Esophagus squamous epithelium (tissue), 5 donors: ENCODE measurements at places on chromosomes 7 and 10. TPM values are rescaled to one million over a fixed set of nuclear protein-coding genes. Genes with fewer than 3 reads are reported as not detected.

HGF gene
- total RNA-seq = 1.1 TPM

DNAJC30 gene
- total RNA-seq = 4.9 TPM

CALHM2 gene
- total RNA-seq = 40.1 TPM

- no peak for DNase-seq
Measured at GRCh38 chr7:23470330-23471105, at the start of gene IGF2BP3. TSS of gene IGF2BP3 (minus strand) at chr7:23470491. CDS start at chr7:23470110, 381 bp downstream.

GRCh38 chr10:62327885-62328284 lies 46.3 kb upstream of the ZNF365 start:
- DNase-seq = no peak

GRCh38 chr7:127769696-127770400 lies 117.9 kb downstream of the SND1 start:
- DNase-seq = no peak

GRCh38 chr10:110502851-110503301 lies 5.2 kb downstream of the DUSP5 start:
- no peak for DNase-seq

DNA sequence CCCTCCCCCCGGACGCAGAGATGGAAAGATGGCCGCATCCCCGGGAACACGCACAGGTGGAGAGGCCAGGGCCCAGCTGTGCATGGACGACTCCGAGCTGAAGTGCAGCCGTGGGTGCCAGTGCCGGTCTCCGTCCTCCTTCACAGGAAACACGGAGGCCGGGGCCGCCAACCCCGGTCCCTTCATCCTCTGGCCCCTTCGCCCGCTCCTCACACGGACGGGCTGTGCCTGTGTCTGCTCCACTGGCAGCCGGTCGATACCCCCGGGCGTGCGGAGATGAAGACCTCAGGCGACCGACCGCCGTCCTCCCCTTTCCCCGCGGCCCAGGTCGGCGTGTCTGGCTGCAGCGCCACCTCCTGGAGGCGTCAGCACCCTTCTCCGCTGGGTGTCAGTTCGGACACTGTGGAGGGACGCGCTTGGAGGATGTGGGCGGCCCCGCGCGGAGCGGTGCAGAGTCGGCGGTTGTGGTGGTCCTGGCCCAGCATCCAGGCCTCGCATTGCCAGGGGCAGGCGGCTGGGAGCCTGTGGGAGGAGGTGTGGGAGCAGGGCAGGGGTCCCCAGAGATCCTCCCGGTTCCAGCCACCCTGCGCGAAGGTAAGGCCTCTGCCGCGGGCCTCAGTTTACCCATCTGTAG lies 9.9 kb downstream of the ZNF511 start:
- DNase-seq = no peak
